Right lung (tissue), 10 donors: ENCODE measurements at places on chromosomes 12 and 14. TPM values are rescaled to one million over a fixed set of nuclear protein-coding genes. Genes with fewer than 3 reads are reported as not detected.

NTS gene
- polyA plus RNA-seq, result 10.5 TPM

TSHR gene
- 0.46 TPM for polyA plus RNA-seq

DNA sequence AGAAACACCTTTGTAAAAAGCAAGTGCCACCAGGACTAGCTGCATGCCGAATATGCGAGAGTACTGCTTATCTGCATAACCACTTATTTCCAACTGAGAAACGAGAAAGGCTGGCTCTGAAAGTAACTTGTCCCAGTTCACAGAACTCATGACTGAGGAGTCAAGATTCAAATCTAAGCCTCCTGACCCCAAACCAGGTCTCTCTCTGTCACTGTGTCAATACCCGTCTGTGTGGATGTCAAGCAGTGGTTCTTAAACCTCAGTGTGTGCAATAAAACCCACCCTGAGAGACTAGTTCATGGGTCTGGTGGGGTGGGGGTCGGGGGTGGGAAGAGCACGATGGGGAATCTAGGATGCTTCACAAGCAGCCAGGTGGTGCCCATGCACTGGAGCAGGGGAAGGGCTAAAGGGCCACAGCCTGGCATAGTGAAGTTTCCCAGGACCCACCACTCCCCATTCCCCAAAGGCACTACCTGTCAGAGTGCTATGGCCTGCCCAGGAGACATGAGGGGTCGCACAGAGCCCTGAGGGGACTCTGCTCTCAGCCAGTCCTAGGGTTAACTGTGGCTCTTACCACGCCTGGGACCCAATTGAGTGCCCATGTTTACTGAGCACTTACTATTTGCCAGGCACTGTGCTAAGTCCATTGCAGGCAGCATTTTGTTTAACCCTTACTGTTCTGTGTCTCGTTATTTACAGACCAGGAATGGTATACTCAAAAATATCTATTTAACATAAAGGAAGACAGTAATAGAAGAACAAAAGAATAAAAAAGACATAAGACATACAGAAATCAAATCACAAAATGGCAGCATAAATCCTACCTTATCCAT lies 33.4 kb upstream of the PNMA1 start:
- no peak for DNase-seq

- no peak for DNase-seq
These were observed 207.4 kb upstream of the SSTR1 start for GRCh38 chr14:38000340-38000739.

- no peak for DNase-seq
These were observed 53.2 kb downstream of the RPAP3 start for GRCh38 chr12:47652521-47653234.

COL2A1 gene
- 67.9 TPM for polyA plus RNA-seq

DNA sequence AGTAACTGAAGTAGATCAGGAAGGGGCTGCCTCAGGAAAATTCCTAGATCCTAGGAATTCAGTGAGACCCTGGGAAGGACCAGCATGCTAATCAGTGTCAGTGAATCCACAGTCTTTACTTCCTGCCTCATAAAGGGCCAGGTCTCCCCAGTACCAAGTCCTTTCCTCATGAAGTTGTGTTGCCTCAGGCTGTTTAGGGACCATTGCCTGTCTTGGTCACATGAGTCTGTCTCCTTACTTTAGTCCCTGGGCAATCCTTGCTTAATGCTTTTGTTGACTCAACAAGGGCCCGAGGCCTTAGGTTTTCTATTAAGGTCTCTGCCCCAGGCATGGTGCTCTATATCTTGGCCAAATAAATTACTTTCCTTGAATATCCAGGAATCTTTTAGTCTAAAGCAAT lies 16.1 kb upstream of the ATF1 start:
- DNase-seq, result no peak

DNA sequence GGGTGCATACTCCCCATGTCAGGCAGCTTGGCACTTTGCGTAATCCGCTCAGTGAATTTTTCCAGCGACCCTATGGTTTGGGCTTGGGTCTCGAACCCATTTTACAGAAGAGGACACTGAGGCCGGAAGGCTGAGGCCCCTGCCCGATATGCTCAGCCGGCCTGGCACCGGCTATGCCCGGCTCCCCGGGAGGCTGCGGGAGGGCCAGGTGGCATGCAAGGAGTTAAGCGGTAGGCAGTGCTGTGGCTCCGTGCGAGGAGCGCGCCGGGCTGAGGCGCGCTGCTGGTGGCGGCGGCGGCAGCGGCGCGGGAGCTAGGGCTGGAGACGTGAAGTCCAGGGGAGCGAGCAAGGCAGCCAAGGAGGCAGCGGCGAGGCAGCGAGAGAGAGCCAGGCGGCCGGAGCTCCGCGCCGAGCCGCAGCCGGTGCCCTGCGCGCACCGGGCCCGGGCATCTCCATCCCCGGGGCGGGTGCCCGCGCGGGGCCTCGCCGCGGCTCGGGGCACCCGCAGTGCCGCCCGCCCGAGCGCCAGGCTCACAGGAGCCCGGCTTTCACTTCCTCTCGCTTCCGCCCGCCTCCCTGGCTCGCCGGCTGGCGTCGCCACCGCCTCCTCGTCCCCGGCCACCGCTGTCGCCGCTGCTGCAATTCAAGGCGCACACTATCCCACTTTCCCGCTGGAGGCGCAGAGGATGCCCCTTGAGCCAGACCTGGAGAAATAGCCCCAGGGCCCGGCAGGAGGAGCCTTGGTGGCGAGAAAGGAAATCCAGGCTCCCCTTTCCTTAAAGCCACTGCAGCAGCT lies at the start of gene WSCD2:
Gene WSCD2 (plus strand): TSS at position 272 of the 796 bp plus-strand sequence. CDS start 66,545 bp downstream, outside the sequence.
- peak; percentile 33 for DNase-seq

CDCA3 gene
- 69.1 TPM for polyA plus RNA-seq

HIF1A gene
- 200 TPM for polyA plus RNA-seq

DNA sequence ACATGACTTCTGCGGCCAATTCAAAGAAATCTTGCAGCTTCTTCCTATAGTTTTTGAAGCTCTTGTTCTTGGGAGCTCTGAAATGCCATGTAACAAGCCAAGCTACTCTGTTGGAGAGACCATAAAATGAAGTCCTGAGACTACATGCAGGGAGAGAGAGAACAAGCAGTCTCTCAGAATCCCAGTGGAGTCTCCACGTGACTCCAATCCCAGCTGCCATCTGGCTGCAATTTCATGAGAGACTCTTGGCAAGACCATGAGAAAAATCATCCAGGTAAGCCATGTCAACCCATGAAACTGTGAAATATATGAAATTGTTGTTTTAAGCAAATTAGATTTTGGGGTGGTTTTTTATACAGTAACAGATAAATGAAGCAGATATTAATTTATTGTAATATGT lies 54.4 kb downstream of the KLRG1 start:
- no peak for DNase-seq

TPCN1 gene
- 21.7 TPM for polyA plus RNA-seq
